Hematopoietic multipotent progenitor cell treated with erythropoietin and hydrocortisone succinate and interleukin-3 and kit ligand, for 6 days (in vitro differentiated cells): ENCODE measurements at places on chromosomes 13 and 19.
A peak's percentile ranks its signal among the peaks of the same experiment; 100 is the strongest.

GRCh38 chr19:45517641-45518468 is 10.6 kb downstream of the VASP start:
- no peak for DNase-seq

- DNase-seq: peak; percentile 83
Measured at GRCh38 chr19:56309511-56310185, 5.0 kb downstream of the ZSCAN5A start.

GRCh38 chr19:41225238-41226052 is 6.4 kb downstream of the AXL start:
- DNase-seq: peak; percentile 39

DNA sequence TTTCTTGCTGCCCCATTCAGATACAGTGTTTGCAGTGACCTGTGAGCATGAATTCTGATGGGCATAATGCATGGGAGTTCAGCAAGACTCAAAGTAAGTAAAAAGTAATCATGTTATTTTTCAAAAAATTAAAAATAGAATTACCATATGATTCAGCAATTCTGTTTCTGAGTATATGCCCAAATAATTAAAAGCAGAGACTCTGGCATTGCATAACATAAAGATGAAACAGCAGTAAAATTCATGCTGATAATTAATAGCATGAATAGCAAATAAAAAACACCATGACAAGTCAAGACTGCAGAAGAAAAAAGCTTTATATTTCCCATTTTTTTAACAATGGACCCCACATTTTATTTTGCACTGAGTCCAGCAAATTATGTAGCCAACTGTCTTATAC is 21.3 kb downstream of the RNF6 start:
- DNase-seq: no peak

GRCh38 chr13:34376483-34376882 is 558.5 kb downstream of the RFC3 start:
- DNase-seq: no peak
